Naive thymus-derived CD4-positive, alpha-beta T cell (primary cell): ENCODE measurements at places on chromosomes 7 and 10. TPM values are rescaled to one million over a fixed set of nuclear protein-coding genes. Genes with fewer than 3 reads are reported as not detected.

OR2AE1 gene
- total RNA-seq: 0.56 TPM

ATOH7 gene
- not detected for total RNA-seq

MEOX2 gene
- not detected for total RNA-seq

TMEM60 gene
- total RNA-seq: 12.0 TPM

DRGX gene
- total RNA-seq: not detected
